Left cardiac atrium (tissue), 4 donors: ENCODE measurements at places on chromosomes 13 and 19.

GRCh38 chr13:76231522-76232167 lies 595.5 kb downstream of the LMO7 start:
- DNase-seq: no peak

GRCh38 chr13:91868351-91868750 lies 469.9 kb downstream of the GPC5 start:
- DNase-seq: no peak

DNA sequence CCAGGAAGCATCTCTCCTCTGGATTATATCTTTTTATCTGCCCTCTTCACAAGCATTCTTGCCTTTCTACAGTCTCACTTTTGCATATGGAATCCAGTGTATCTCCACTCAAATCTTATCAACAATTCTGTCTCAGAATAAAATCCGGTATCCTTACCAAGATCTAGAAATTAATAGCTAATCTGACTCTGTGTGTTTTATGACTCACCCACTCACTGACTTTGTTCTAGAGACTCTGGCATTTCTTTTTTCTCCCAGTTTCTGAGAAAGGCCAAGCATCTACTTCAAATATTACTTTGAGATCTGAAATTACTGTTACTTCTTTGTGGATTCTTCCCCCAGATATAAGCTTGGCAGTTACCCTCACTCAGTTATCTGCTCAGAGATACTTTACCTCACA lies 913.5 kb upstream of the ATXN8OS start:
- no peak for DNase-seq

DNA sequence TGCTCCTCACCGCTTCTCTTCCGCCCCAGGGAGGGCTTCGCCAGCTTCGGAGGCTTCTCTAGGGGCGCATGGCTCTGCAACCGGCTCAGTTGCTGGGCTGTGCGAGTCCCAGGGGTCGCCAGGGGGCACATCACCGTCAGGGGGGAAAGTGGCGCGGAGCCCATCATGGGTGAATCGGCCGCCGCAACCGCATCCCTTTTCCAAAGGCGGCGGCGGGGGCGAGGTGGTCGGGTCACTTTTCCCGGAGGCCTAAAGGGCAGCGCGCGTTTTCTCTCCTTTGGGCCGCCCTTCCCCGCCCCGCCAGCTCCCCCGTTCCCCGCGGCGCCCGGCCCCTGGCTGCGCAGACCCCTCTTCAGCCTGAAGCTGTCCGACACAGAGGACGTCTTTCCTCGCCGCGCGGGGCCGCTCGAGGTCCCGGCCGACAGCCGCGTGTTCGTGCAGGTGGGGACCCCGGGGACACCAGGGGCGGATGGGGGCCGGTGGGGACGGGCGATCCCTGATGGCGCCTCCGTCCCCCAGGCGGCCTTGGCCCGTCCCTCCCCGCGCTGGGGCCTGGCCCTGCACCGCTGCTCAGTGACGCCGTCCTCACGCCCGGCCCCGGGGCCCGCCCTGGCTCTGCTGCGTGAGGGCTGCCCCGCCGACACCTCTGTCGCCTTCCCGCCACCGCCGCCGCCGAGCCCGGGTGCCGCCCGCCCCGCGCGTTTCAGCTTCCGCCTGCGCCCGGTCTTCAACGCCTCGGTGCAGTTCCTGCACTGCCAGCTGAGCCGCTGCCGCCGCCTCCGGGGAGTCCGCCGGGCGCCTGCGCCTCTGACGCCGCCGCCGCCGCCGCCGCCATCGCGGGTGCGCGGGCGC lies 1.7 kb downstream of the TGFBR3L start:
- DNase-seq: no peak

GRCh38 chr13:36000028-36000427 lies 131.2 kb downstream of the DCLK1 start:
- no peak for DNase-seq

DNA sequence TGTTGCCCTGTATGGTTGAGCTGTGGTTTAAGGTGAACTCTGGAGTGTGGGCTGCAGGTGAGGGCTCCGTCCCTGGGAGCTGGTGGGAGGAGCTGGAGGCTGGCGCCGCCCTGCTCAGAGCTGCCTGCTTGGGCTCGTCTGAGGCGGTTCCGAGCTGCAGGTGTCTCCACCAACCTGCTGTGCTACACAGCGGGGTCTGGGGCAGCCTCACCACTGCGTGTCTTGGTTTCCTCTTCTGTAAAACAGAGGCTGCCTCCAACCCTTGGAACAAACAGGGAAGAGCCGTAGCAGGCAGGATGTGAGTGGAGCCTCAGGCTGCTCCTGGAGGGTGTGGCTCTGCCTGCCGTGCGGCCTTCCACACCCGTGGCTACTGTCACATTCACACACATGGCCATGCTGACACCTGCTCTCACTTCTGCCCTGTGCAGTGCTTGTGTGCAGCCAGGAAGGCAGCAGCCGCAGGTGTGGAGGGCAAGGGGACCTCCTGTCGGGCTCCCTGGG lies 21.4 kb downstream of the NAXD start:
- DNase-seq: peak; percentile 7

DNA sequence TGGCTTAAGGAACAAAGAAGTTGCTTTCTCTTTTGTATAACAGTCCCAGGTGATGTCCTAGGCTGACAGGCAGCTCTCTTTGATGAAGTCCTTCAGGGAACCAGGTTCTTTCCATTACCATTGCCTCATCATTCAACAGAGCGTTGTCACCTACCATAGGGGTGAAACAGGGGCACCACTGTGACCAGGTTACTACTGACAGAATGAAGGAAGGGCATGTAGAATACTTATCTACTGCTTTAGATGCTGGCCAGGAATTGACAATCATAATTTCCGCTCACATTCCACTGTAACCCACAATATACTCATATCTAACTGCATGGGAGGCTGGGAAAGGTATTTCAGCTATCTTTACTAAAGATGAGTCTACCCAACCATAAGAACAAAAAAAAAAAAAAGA lies 148.0 kb upstream of the FNDC3A start:
- no peak for DNase-seq

DNA sequence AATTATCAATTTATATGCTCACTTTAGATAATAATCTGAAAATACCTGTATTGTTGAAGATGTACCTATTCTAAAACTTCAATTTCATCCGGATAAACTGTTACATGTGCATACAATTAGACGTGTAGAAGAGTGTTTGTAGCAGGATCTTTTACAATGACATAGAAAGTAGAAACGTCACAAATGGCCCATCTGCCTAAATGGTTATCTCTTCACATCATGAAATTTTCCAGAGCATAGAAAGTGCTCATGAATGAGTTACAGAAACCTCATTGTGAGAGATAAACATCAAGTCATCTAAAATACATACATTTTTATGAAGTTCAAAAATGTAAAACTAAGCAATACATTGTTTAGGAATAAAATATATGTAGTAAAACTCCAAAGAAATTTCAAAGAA lies 607.4 kb downstream of the GPC6 start:
- no peak for DNase-seq

DNA sequence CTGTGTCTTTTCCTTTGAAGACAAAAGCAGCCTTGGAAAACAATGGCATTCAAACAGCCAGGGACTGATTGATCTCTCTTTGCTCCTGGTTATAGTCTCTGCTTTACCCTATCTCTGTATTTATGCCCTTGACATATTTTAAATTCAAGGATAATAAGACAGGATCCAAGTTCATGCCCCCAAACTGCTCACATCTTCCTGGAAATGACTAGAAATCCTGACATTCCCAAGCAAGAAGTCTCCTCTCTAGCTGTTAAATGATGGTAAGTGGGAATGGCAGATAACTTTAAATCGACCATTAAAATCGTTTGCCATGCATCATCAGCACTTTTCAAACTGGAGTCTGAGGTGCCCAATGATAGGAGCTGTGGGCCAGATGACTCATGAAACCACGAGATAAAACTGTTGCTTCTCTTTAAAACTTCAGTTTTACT lies 435.6 kb downstream of the FOXO1 start:
- DNase-seq: no peak

GRCh38 chr13:46640843-46641242 lies 87.9 kb downstream of the LRCH1 start:
- DNase-seq: no peak

DNA sequence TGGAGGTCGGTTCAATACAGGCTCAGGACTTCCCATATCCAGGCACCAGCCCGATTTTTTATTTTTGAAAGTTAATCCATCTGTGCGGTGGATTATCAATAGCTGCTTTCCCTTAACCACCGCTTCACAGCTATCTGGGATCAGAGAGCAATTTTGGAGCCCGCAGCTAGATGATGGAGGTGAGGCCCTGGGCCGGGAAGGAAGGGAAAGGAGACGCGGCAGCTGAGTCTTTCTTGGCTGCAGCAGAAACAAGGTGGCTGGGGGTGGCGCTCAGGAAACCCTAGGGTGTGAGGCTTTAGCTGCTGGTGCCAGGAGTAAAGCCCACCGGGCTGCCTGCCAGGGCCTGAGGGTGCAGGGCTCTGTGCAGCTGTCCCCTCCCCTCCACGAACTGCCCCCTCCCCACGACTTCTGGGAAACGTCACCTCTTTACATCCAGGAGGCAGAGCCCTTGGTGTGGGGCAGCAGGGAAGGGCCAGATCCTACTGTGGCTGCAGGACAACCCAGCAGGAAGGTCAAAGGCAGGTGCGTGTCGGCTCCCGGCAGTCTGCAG lies 307.0 kb downstream of the ZNF536 start:
- DNase-seq: no peak

- no peak for DNase-seq
Observed at GRCh38 chr13:19185086-19185864, 3.7 kb upstream of the TUBA3C start.

DNA sequence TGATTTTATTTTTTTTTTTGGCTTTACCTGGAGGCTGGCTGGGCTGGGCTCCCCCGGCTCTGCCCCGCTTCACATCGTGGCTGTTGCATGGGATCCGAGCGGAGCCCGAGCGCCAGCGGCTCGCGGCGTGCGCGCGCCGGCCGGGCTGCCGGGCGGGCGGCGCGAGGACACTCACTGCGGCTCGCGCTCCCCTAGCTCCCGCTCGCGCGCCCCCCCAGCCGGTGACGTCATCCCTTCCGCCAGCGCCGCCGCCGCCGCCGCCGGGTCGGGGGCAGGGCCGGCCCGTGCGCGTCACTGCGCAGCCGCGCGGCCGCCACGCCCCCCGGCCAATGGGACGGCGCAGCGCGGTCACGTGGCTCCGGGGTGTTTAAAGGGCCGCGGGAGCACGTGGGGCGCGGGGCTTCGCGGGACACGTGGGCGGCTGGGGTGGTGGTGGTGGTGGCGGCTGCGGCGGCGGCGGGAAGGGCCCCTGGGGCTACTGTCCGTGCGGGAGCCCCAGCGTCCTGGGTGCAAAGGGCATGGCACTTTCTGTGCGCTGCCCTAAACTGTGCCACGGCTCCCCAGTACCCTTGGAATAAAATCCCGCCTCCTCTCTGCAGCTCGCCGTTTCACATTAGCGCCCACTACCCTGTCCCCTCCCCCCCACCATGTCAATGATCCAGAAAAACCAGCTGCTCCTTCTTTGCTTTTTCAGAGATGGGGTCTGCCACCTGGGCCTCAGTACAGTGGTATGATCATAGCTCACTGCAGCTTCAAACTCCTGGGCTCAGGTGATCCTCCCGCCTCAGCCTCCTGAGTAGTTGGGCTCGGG lies at the start of gene PTPRS:
Gene PTPRS (minus strand): TSS at position 176 of the 811 bp plus-strand sequence. CDS start 54,672 bp downstream, outside the sequence.
- peak; percentile 89 for DNase-seq

DNA sequence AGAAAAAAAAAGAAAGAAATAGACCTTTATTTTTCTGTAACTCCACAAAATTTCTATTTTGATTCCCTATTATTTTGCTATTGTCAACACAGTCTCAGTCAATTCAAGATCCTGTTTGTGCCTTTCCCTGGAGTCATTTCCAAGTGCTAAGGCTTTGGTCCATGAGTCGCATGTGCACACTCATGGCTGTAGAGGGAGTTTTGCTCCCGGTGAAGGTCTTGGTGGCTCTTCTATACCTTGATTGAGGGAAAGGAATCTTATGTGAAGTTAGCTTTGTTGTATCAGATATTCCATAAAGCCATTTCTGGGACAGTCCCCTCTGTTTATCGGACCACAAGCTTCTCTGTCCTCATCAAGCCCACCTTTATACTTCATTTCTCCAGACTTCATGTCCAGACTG lies 58.7 kb upstream of the ALOX5AP start:
- DNase-seq: no peak

DNA sequence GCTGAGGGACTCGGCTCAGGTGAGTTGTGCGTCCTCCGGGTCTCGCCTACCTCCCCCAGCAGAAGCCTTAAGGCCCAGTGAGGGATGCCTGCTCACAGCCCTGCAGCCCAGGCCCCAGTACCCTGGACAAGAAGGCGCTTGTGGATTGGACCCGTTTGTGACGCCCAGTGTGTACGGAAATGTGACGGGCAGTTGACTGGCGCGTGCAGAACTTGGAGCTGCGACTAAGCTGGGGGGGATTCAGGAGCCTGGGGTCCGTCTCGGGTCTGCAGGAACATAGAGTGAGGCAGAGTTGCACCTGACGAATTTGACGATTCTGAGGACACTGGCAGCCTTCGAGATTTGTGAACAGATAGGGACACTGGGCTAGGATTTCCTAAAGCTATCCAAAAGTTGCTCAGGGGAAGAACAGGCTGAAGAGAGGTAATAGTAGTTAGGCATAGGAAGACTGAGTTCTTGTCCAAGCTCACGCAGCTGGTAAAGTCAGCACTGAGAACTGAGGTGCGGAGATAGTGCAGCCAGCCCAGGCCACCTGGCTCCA lies 519 bp downstream of the ZNF551 start:
- no peak for DNase-seq

DNA sequence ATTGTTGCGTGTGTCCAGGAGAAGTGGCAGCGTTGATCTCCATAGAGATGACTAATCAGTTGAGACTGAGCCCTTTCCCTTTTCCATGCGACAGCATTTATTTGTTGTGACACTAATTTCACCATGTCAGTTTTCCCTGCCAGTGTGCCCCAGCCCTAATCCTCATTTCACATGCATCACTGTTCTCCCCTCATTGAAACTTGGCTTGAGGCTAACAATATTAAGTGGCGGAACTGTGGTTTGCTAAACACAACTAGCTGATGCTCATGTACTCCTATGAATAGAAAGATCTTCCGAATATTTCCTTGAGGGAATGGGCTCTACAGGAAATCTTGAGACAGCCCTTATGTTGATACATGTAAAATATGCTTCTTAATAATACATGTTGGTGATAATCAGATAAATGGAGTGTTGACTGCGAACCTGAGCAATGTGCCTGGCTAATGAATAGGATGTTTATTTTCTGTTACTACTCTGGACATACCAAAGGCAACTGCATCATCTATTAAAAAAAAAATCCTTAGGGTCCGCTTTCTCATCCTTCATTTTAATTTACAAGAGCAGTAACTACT lies 258.6 kb downstream of the ATP8A2 start:
- no peak for DNase-seq

DNA sequence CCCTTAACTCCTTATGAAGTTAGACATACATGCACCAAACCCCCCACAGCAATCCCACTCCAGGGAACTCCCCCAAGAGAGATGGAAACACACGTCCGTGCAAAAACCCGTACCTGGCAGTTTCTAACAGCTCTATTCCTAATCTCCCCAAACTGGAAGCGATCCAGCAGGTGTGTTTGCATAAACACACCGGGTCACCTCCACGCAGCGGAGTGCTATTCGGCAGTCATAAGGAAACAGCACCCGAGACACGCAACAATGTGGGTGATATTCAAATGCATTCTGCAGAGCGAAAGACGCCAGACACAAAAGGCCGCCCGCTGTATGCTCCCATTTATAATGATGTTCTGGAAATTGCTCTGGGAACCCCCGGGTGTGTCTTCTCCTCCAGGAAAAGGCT lies 6.8 kb upstream of the ZNRF4 start:
- DNase-seq: no peak

GRCh38 chr13:37534676-37535075 lies 63.9 kb downstream of the POSTN start:
- DNase-seq: no peak
